ENCODE measurements at places on chromosomes 12 and 14. TPM values are rescaled to one million over a fixed set of nuclear protein-coding genes. Genes with fewer than 3 reads are reported as not detected.

GRCh38 chr14:100688051-100688450 lies 38.6 kb upstream of the DLK1 start:
- no peaks in the 10 kb centered on the region for H3K27me3 ChIP-seq
- no peak overlapping the region for H3K4me3 ChIP-seq
- no peak overlapping the region for H3K27ac ChIP-seq
- DNase-seq: no peak

Gene MIP
- polyA plus RNA-seq: 0.32 TPM

Gene GPR135
- polyA plus RNA-seq: 0.45 TPM

Gene SLC25A21
- not detected for polyA plus RNA-seq

DNA sequence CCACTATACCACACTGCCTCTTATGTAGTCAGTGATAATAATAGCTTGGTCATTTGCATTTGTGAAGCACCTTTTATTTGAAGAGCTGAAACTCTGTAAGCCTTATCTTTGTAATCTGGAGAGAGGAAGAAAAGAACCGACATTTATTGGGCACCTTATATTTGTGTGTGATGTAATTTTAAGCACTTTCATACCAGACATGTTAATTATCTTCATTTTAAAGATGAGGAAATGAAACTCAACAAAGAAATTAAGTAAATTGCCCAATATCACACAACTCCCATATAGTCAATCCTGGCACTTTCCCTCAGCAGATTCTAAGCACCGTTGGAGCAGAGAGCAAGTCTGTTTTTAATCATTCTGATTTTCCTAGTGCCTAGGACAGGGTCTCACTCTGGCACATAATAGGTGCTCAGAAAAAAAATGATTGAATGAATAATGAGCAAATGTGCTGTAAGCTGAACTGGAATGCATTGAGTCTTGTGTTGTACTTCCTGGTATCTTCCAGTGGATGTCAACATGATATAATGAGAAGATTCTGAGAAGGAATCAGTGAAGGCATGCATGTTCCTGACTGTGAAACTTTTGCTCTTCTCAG lies 418.9 kb downstream of the ZFP36L1 start:
- H3K4me3 ChIP-seq: no peak overlapping the region
- no peaks in the 10 kb centered on the region for H3K36me3 ChIP-seq
- H3K27ac ChIP-seq: no peak overlapping the region
- DNase-seq: no peak
- peaks cover 67% of the 10 kb centered on the region for H3K4me1 ChIP-seq

Gene ITGA5
- polyA plus RNA-seq: 64.7 TPM

- H3K4me3 ChIP-seq: no peak overlapping the region
- peak overlapping the region; percentile 72 for H3K27ac ChIP-seq
- no peaks in the 10 kb centered on the region for H3K27me3 ChIP-seq
- no peak for DNase-seq
- peaks cover 73% of the 10 kb centered on the region for H3K4me1 ChIP-seq
Observed at GRCh38 chr14:97603201-97603600, 806.0 kb downstream of the VRK1 start.

GRCh38 chr12:4134448-4135263 lies 138.9 kb upstream of the CCND2 start:
- H3K4me3 ChIP-seq: no peak overlapping the region
- H3K36me3 ChIP-seq: no peaks in the 10 kb centered on the region
- no peak for DNase-seq
- H3K27me3 ChIP-seq: no peaks in the 10 kb centered on the region

DNA sequence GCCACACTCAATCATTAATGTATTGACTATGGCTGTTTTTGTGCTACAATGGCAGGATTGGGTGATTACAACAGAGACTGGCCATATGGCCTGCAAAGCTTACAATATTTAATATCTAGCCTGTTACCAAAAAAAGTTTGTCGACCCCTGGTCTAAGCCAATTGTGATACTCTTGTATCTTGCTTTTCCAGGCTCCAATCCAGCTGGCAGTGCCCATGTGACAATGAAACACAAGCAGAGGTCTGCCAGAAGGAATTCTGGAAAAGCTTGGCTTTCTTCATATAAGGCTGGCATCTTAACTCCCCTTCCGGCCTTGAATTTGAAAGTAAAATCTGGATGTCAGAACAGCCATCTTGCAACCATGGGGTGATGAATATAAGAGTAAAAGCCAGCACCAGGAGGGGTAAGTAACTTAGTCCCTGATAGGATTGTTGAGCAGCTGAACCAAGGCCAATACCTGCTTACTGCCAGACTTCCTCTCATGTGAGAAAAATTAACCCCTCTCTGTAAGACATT lies 458.7 kb downstream of the TMTC2 start:
- no peaks in the 10 kb centered on the region for H3K27me3 ChIP-seq
- H3K4me3 ChIP-seq: no peak overlapping the region
- DNase-seq: no peak
- no peaks in the 10 kb centered on the region for H3K36me3 ChIP-seq

DNA sequence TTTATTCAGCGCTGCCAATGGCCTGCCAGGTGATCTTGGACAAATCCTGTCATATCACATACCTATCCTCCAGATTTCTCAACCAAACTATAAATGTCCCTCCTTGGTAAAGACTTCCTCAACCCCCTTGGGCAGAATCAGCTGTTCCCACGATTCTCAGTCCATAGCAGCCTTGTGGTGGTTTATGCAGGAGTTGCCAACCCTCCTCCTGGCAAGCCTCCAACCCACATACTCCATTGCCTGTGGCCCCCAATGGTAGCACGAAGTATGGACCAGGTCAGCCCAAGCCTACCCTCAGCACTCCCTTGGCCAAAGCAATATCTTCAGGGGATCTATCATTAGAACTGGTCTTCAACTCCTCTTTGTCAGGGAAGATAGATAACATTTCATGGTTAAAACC lies 27.0 kb downstream of the FBLN5 start:
- no peaks in the 10 kb centered on the region for H3K36me3 ChIP-seq
- H3K4me1 ChIP-seq: no peaks in the 10 kb centered on the region
- no peak for DNase-seq
- H3K27me3 ChIP-seq: no peaks in the 10 kb centered on the region

GRCh38 chr14:28152453-28153044 lies 614.0 kb upstream of the FOXG1 start:
- no peaks in the 10 kb centered on the region for H3K27me3 ChIP-seq
- H3K27ac ChIP-seq: no peak overlapping the region
- no peak for DNase-seq
- no peak overlapping the region for H3K4me3 ChIP-seq
- H3K36me3 ChIP-seq: no peaks in the 10 kb centered on the region

DNA sequence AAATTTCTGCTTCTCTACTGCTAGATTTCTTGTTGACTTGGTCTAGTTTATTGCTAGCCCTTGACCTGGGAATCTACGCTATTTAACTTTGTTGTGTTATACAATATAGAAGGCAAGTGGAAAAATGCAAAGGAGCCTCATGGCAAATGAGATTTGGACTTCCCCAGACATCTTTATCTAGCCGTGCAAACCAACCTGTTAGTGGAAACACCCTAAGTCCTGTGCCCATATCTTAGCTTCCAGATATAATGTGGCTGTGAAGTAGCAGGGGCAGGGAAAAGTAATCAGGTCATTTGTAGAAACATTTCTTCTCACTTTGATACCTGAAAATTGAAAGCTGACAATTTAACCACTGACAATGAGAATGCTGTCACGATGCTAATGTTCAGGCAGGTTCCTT lies 90.7 kb upstream of the ATP2B1 start:
- no peak for DNase-seq
- H3K36me3 ChIP-seq: no peaks in the 10 kb centered on the region
- no peak overlapping the region for H3K4me3 ChIP-seq
- no peaks in the 10 kb centered on the region for H3K27me3 ChIP-seq

Gene CLEC7A
- not detected for polyA plus RNA-seq

All from CD4-positive, alpha-beta memory T cell (primary cell).